Mesothelial cell of epicardium (in vitro differentiated cells): ENCODE measurements at places on chromosomes 6 and 20.
A peak's percentile ranks its signal among the peaks of the same experiment; 100 is the strongest.

DNA sequence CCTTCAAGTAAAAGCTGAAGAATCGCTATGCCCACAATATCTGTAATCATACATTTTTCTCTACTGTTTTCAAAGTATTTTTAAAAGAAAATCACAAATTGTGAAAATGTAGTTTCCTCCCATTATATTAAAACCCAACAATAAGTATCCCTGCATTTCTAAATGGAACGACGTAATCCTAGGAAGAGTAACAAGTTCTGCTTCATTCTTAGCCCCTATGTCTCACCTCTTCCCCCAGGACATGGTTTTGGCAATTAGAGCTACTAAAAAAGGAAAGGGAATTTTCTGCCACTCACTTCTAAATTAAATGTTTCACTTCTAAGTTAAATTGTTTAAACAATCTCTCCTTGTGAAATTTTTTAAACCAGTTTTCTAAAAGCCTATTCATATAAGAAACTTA lies 47.4 kb downstream of the TBPL1 start:
- H3K4me3 ChIP-seq, result no peak overlapping the region
- peaks cover 9% of the 10 kb centered on the region for H3K4me1 ChIP-seq
- H3K27ac ChIP-seq, result peak overlapping the region; percentile 79
- DNase-seq, result no peak
- H3K36me3 ChIP-seq, result peaks cover 8% of the 10 kb centered on the region

GRCh38 chr6:149332602-149333265 lies 15.2 kb downstream of the TAB2 start:
- H3K27me3 ChIP-seq, result no peaks in the 10 kb centered on the region
- H3K27ac ChIP-seq, result peak overlapping the region; percentile 64
- H3K36me3 ChIP-seq, result peaks cover 11% of the 10 kb centered on the region
- no peak overlapping the region for H3K4me3 ChIP-seq

- no peak overlapping the region for H3K4me3 ChIP-seq
- peaks cover 8% of the 10 kb centered on the region for H3K4me1 ChIP-seq
- no peak for DNase-seq
- no peak overlapping the region for H3K27ac ChIP-seq
- no peaks in the 10 kb centered on the region for H3K27me3 ChIP-seq
- peaks cover 5% of the 10 kb centered on the region for H3K36me3 ChIP-seq
Observed at GRCh38 chr6:139556532-139556931, 182.1 kb upstream of the CITED2 start.

DNA sequence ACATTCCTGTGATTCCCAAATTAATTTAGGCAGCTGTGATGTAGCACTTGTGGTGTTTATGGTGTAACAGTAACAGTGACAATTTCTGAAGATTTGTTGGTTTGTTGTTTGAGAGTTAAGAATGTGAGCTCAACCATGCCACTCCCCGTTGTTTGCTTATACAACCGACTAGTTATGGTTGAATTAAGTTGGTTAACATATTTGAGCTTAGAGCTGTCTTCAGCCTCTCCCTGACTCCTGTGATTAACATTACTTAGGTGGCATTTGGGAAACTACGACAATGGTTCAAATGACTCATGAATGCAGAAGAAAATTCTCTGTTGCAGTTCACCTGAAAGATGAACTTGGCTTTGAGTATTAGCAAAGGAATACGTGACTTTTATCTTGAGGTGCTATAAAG lies 35.9 kb upstream of the PRL start:
- no peaks in the 10 kb centered on the region for H3K27me3 ChIP-seq
- H3K36me3 ChIP-seq, result no peaks in the 10 kb centered on the region
- no peak overlapping the region for H3K4me3 ChIP-seq
- H3K27ac ChIP-seq, result no peak overlapping the region

GRCh38 chr6:104704191-104704590 lies 155.5 kb downstream of the HACE1 start:
- H3K4me3 ChIP-seq, result no peak overlapping the region
- no peak for DNase-seq
- H3K27me3 ChIP-seq, result no peaks in the 10 kb centered on the region
- no peak overlapping the region for H3K27ac ChIP-seq
- peaks cover 6% of the 10 kb centered on the region for H3K36me3 ChIP-seq
- peaks cover 30% of the 10 kb centered on the region for H3K4me1 ChIP-seq

DNA sequence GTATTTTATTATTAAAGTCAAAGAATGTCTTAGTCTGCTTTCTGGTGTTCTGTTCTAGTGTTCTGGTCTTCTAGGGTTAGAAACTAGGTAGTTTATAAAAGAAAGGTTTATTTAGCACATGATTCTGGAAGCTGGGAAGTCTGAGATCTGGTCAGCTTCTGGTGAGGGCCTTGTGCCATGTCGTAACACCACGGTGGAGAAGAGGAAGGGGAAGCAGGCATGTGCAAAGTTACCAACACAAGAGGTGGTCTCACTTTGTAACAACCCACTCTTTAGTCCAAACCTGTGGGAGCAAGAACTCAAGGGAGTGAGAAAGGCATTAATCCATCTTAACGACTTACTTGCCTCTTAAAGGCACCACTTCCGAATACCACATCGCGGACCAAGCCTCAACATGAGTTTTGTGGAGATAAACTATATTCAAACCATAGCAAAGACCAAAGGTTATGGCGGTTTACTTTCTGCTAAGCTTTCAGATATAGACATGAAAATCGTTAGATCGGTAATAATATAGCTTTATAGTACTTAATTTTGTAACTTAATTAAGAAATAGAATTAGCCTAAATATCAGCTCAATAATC lies 99.4 kb downstream of the NCOA3 start:
- peak overlapping the region; percentile 37 for H3K27ac ChIP-seq
- no peak for DNase-seq
- H3K36me3 ChIP-seq, result peaks cover 12% of the 10 kb centered on the region
- peaks cover 44% of the 10 kb centered on the region for H3K4me1 ChIP-seq
- no peaks in the 10 kb centered on the region for H3K27me3 ChIP-seq
- H3K4me3 ChIP-seq, result no peak overlapping the region

DNA sequence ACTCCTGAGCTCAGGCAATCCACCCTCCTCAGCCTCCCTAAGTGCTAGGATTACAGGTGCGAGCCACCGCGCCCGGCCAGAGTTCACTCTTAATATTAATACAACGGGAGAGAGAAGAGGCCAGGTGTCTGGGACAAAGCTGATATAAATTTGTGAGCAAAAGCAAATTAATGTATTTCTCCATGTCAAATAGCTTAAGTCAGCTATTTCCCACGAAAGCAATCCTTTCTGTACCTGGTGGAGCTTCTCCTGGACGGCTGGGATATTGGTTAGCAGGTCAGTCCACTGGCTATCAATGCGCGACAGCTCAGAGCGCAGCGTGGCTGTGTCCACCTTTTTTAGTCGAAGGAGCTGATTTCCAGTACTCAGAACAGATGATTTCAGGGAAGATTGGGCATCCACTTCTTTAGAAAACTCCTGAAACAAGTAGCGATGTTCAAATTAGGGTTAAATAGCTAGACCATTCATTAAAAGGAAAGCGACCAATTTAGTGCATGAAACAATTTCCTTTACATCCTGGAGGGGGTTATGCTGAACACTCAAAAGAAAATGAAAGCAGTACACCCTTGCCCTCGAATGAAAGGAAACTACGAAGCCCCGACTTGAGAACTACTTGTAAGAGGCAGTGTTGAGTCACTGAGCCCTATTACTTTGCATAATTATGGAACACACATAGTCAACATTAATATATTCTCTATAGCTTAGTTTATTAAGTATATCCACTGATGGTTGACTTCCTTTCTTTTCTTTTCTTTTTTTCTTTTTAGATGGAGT lies 403.4 kb downstream of the SYNE1 start:
- H3K27ac ChIP-seq, result peak overlapping the region; percentile 30
- no peak for DNase-seq
- peaks cover 38% of the 10 kb centered on the region for H3K36me3 ChIP-seq
- H3K27me3 ChIP-seq, result no peaks in the 10 kb centered on the region
- H3K4me3 ChIP-seq, result no peak overlapping the region

DNA sequence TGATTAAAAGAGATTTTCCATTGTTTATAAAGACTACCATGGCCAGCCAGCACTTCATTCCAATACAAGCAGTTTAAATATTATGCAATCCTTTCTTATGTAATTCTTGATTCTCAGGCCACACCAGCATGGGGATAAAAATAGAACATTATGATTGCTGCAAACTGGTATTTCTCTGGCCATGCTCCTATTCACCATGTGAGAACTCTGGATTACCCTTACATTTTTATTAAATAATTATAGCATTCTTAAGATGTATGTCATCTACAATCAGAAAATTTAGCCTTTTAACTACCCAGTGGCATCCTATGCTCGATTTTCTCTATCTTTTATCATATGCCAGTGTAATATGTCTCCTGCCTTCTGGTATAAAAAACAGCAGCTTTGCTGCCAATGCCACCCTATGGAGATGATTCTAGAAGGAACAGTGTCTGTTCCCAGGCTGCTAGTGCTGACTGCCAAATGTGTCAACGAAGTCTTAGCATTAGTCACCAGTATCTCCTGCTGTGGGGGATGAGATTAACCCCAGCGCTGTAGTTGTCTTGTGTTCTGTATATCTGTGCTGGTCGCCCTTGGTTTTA lies 501.4 kb downstream of the BCKDHB start:
- peaks cover 1% of the 10 kb centered on the region for H3K4me1 ChIP-seq
- no peak overlapping the region for H3K4me3 ChIP-seq
- DNase-seq, result no peak
- no peaks in the 10 kb centered on the region for H3K36me3 ChIP-seq

DNA sequence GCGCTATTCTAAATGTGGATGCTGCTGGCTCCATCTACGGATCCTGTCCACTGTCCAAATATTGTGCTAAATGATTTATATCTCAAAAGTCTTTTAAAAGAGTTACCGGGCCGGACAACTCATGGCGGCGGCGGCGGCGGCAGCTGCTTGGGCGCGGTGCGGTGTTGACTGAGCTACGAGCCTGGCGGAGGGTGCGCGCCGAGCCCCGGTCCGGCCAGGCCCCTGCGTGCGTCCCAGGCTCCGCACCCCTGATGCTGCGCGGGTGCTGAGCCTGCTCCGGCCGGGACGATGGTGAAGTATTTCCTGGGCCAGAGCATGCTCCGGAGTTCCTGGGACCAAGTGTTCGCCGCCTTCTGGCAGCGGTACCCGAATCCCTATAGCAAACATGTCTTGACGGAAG lies 303.4 kb downstream of the CENPW start:
- H3K4me3 ChIP-seq, result no peak overlapping the region
- peaks cover 21% of the 10 kb centered on the region for H3K4me1 ChIP-seq
- peaks cover 4% of the 10 kb centered on the region for H3K36me3 ChIP-seq
- H3K27me3 ChIP-seq, result no peaks in the 10 kb centered on the region

DNA sequence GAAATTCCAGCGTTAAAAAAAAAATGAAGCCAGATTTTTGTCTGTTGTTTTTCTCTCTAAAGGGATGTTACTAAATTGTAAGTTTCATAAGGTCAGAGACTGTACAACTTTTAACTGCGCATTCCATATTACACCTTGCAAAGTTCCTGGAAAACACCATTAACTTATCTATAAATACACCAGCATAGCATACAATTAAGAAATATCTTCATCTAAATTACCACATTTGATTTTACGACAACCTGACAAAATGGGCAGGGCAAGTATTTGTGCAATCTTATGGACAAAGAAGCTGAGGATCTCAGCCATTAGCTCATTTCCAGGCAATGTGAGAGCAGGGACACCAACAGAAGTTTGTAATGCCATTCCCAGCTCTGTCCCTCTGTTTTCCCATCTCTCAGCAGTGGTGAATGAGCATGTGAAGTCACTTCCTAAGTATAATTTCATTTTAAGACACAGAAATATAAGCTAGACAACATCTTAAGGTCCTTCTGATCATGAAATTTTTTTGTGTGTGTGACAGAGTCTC lies 12.9 kb upstream of the GCM1 start:
- peaks cover 12% of the 10 kb centered on the region for H3K4me1 ChIP-seq
- no peaks in the 10 kb centered on the region for H3K27me3 ChIP-seq
- peak overlapping the region; percentile 52 for H3K27ac ChIP-seq
- no peaks in the 10 kb centered on the region for H3K36me3 ChIP-seq

GRCh38 chr6:39040080-39040673 lies 8.4 kb upstream of the GLP1R start:
- H3K27ac ChIP-seq, result no peak overlapping the region
- no peak overlapping the region for H3K4me3 ChIP-seq
- H3K36me3 ChIP-seq, result no peaks in the 10 kb centered on the region
- H3K27me3 ChIP-seq, result peaks cover 98% of the 10 kb centered on the region
- no peaks in the 10 kb centered on the region for H3K4me1 ChIP-seq

DNA sequence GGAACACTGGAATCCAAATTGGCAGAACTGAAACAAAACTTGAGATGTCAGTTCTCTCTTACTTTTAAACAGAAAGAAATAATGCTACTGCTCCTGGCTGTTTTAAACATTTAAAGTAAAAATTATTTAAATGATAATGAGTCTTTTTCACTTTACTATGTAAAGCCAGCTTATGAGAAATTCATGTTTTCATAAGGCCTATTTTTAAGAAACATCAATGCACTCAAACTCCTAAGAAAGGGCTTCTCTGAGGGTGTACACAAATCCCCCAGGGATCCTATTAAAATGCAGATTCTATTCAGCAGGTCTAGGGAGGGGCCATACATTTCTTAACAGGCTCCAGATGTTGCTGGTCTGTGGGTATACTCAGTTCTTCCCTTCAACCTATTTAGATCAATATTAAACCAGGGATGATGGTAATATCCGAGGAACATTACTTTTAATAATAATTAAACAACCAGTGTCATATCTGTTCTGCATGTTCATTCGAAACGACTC lies 2.3 kb downstream of the FERMT1 start:
- H3K27ac ChIP-seq, result peak overlapping the region; percentile 92
- peaks cover 38% of the 10 kb centered on the region for H3K4me1 ChIP-seq
- H3K36me3 ChIP-seq, result peaks cover 26% of the 10 kb centered on the region
- DNase-seq, result no peak
- H3K27me3 ChIP-seq, result no peaks in the 10 kb centered on the region

DNA sequence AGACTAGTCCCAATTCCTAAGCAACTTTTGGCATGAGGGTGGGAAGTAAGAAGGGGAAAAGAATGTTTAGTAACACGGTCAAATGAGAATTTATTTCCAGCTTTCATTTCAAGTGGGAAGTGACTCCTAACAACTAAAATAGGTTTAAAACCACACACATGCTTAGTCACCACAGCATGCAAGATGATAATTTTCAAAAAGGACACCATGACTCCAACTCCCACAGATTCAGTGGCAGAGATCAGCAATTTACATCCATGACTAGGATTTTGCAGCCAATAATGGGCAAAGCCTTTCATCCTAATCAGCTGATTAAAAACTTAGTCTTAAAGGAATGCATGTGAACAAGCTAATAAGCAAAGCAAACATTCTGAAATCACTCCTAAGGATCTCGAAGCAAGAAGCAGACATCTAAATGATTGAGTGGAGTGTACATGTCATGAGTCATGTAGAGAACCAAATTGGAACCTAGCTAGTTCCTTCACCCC lies 48.1 kb upstream of the GCLC start:
- H3K27me3 ChIP-seq, result no peaks in the 10 kb centered on the region
- no peak overlapping the region for H3K4me3 ChIP-seq
- peaks cover 3% of the 10 kb centered on the region for H3K36me3 ChIP-seq
- DNase-seq, result no peak
- H3K27ac ChIP-seq, result no peak overlapping the region

GRCh38 chr6:98833057-98833306 lies 1.4 kb upstream of the POU3F2 start:
- H3K36me3 ChIP-seq, result no peaks in the 10 kb centered on the region
- peaks cover 37% of the 10 kb centered on the region for H3K4me1 ChIP-seq
- peaks cover 97% of the 10 kb centered on the region for H3K27me3 ChIP-seq
- peak overlapping the region; percentile 68 for H3K4me3 ChIP-seq
- H3K27ac ChIP-seq, result no peak overlapping the region

- H3K27me3 ChIP-seq, result no peaks in the 10 kb centered on the region
- H3K4me1 ChIP-seq, result no peaks in the 10 kb centered on the region
- no peak for DNase-seq
- peaks cover 35% of the 10 kb centered on the region for H3K36me3 ChIP-seq
- no peak overlapping the region for H3K27ac ChIP-seq
Observed at GRCh38 chr6:152355166-152355565, 282.0 kb downstream of the SYNE1 start.

GRCh38 chr6:99882128-99882702 lies 111.8 kb downstream of the MCHR2 start:
- no peak for DNase-seq
- no peaks in the 10 kb centered on the region for H3K36me3 ChIP-seq
- no peak overlapping the region for H3K27ac ChIP-seq
- H3K27me3 ChIP-seq, result peaks cover 23% of the 10 kb centered on the region
- peaks cover 2% of the 10 kb centered on the region for H3K4me1 ChIP-seq
